ENCODE measurements at places on chromosomes 3 and 15. TPM values are rescaled to one million over a fixed set of nuclear protein-coding genes. Genes with fewer than 3 reads are reported as not detected.

DNA sequence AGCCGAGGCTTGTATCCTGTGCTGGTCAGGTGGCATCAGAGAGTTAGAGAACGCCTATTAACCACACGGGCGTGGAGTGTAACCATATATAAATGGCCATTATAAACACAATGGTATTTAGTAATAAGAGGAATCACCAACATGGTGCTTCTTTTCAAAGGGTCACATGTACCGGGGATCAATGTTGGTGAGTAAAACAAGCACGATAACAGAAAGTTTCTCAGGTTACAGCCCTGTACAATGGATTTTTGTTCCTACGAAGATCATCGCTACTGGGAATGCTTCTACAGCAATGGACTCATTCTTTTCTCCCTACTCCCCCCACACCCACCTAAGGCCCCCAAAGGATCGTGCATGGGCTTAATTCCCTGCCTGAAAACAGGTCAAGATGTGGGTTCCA lies 42.5 kb downstream of the MEIS2 start:
- no peak for DNase-seq

- DNase-seq: no peak
Measured at GRCh38 chr3:127479449-127479848, 111.1 kb downstream of the TPRA1 start.

GRCh38 chr3:107994956-107995715 lies 95.7 kb downstream of the CD47 start:
- no peak for DNase-seq

DNA sequence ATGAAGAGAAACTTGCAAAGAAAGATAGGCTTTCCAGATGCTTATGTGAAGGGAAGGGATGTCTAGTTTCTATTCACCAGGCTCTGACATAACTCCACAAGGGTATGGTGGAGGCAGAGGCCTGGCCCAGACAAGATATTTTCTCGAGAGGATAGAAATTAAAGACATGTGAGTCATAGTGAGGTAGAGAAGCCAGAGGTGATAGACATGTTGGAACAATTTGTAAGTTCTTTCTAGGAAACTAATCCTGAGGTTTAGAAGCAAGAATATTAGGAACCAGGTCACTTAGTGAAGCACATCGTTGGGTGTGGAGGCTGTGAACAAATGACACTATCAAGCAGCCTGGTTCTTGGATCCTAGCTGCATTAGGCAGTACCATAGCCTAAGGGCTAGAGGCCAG lies 176.9 kb downstream of the BBX start:
- no peak for DNase-seq

- DNase-seq: no peak
Measured at GRCh38 chr15:91887921-91888373, 34.4 kb downstream of the SLCO3A1 start.

DNA sequence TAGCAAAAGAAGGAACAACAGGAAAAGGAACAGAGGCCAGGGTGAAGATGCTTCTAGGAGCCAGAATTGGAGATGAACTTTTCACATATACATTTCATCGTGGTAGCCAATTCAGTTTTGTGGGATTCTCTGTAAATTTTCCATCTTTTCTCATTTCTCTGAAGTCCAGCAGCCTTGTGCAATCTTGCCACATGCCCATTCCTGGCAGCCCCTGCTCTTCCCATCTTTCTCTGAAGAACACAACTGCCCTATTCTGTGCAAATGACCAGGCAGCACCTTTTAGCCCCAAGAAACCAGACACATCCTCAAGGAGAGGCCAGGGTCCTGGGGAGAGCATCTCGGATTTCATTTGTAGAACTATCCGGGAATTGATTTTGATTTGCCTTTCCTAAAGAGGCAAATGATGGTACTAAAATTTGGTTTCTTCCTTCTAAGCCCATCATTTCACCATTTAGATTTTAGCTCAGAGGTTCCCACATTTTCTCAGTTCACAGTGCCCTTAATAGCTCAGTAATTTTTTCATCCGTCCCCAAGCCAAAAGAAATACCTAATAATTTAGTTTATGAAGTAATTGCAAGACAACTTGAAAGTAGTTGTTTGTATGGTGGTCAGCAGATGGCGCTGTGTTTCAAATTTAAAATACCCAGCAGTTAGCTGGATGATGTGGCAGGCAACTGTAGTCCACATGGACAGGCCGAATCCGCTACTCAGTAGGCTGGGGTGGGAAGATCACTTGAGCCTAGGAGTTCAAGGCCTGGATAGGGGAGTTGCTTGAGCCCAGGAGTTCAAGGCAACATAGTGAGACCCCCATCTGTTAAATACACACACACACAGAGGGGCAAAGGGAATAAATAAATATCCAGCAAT lies 61.3 kb upstream of the ACKR4 start:
- DNase-seq: peak; percentile 30

GRCh38 chr15:101266034-101266433 lies 11.3 kb downstream of the SELENOS start:
- no peak for DNase-seq

DNA sequence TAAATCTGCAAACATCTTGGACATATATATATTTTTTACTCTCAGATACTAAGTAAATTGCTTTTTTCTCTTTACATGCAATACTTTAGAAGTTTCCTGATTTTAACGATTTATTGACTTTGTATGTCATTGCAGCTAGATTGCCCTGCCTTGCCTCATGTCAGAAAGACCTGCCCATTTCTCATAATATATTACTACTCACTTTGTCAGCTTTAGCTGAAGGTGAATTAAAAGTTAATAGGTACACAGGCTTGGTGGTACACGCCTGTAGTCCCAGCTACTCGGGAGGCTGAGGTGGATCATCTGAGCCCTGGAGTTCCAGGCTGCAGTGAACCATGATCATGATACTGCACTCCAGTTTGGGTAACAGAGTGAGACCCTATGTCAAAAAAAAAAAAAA lies 52.8 kb downstream of the PLS1 start:
- no peak for DNase-seq

DNA sequence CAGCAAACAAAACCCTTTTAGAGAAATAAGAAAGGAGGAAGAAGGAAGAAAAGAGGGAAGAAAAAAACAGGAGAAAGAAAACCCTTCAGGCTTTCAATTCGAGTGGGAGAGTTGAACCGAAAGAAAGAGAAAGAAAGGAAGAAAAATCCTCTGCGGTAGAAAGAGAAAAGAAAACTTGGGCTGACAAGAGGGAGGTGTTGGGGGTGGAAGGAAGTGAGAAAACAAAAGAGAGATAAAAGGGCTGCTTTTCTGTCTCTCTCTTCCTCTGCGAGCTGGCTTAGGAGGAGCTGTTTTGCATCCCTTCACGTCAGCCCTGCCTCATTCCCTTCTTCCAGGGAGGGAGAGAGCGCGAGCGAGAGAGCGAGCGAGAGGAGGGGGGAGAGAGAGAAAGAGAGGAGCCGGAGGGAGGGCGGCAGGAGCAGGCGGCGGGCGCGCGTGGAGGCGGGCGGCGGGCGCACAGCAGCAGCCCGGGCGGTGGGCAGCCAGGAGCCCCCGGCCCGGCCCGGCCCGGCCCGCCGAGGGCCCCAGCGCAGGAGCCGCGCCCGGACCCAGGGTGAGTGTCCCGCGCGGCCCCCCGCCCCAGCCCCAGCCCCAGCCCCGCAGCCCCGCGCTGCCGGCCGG lies at the start of gene ZNF710:
ZNF710 (plus strand) TSS at position 263 of the 621 bp plus-strand sequence. CDS start 65,814 bp downstream, outside the sequence.
- DNase-seq: peak; percentile 46

- no peak for DNase-seq
Measured at GRCh38 chr3:72060447-72061034, 275.6 kb upstream of the PROK2 start.

DNA sequence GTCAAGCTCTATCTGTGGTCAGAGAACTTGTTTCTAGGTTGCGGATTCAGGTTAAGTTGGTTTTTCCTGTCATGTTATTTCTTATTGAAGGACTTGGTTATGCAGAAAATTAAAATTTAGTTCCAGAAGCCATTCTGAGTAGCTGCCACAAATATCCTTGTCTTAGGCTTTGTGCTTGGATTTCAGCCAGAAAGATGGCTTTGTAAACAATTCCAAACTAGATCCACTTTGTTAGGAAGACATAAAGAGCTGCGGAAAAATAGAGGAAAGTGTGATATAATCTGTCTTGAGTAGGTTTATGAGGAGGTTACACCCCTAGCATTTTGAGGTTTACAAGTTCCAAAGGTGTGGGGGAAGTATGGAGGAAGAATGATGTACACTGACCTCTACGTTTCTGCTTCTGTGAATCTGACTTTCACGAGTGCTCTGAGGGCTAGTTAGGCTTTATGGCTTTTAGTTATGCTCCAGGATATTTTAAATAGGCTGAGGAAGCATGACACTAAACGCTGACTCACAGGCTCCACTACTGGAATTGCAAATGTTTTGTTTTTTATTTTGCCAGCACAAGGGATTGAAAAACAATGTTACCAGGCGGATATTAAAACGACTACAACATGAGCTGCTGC lies 46.3 kb upstream of the UTS2B start:
- no peak for DNase-seq

DNA sequence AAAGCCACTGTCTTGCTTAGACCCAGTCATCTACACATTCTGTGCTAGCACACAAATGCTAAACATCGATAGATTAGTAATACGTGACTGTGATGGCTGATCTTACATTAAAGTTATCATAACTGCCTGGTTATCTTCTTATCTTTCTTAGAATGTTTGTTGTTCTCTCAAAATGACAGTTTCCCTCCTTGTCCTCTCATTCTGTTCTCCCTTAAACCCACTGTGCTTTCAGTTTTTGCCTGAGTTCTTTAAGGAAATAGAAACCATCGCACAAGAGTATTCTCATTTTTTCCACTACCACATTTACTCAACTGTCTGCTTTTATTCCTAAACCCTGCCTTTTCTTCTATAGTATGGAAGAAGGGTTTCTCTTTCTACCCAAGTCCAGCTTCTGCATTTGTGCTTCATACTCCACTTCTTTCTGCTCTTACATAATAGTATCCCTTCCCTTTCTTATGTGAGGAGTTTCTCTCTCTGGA lies 17.1 kb downstream of the STX19 start:
- no peak for DNase-seq

- DNase-seq: no peak
Measured at GRCh38 chr3:100879195-100879810, 113.9 kb downstream of the ABI3BP start.

- DNase-seq: no peak
Measured at GRCh38 chr15:39735120-39735717, 47.4 kb downstream of the FSIP1 start.

GRCh38 chr3:148128136-148128535 lies 569.6 kb upstream of the AGTR1 start:
- no peak for DNase-seq

GRCh38 chr3:184656458-184656828 lies 55.4 kb downstream of the MAGEF1 start:
- DNase-seq: no peak

DNA sequence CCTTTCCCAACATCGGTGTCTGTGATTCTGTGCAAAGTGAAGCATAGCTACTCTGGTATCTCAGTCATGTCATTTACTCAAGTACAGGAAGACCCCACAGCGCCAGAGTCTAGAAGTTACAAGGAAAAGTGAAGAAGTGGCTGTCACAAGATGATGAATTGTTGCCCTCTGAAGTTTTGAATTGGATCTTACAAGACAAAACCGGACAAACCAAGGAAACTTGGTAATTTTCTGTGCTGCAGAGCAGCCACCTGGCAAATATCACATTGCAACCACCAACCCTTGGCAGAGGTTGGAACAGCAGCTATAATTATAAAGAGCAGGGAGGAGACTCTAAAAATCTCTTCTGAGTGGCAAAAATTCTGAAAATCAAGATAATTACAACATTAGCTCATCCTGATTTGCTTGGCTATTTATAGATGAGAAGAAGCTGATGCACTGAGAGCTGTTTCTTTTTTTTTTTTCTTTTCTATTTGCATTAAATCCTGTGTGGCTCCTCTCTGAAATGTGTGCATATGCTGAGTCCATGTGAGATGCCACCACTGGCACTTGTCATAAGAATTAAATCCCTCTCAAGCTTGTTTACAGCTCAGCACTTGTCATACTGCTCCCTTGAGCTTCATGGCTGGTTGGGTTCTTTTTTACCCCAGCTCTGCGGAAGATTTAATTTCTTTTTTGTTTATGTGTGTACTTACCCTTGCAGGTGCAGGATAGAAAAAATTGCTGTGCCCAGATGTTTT lies 68.0 kb upstream of the MNS1 start:
- DNase-seq: no peak

DNA sequence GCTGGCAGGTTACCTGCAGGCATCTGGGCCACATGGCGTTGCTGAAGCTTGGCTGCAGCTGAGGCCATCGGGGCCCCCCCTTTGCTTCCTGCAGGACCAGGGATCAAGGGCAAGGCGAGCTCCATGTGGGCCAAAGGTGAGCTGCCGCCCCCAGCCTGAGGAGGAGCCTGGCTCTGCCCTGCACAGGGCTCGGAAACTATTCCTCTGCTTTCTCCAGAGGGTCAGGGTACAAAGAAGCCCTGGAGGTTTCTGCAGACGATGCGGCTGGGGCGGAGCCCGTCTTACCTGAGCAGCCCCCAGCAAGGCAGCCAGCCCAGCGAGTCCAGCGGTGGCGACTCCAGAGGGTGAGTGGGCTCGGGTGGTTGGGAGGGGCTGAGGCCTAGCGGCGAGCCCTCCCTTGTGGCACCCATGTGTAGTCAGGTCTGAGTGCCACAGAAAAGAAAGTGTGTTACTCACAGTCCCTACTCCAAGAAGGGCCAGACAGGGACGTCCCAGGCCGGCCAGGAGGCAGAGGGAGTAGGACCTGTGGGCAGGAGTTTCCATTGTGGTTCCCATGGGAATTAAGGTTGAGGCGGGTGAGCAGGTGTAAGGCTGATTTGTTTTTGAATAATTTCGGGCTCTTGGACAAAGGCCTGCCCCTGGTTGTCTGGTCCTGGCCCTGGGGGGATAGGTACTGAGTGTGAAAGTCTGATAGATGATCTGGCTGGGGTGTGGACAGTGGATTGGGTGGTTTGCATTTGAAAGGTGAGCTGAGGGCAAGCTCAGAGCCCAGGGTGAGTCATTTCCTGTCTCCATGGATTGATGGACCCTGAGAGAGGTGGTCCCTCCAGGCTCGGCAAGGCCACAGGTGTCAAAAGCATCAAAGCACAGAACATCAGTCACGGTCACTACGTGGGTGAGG lies 25.4 kb downstream of the CFAP100 start:
- no peak for DNase-seq

The COL6A5 gene
- total RNA-seq: not detected

The RPP14 gene
- 22.7 TPM for total RNA-seq

The SSUH2 gene
- total RNA-seq: not detected

The SUCNR1 gene
- total RNA-seq: not detected

The SERPINI1 gene
- total RNA-seq: 1.9 TPM

The ERC2 gene
- total RNA-seq: not detected

The GOLGA8Q gene
- not detected for total RNA-seq

The CD80 gene
- total RNA-seq: 16.8 TPM

The TP63 gene
- total RNA-seq: 0.82 TPM

The NANOGP8 gene
- total RNA-seq: not detected

The LRRC49 gene
- 0.46 TPM for total RNA-seq

The CCK gene
- not detected for total RNA-seq

The GDPGP1 gene
- total RNA-seq: 11.6 TPM

The UPK1B gene
- not detected for total RNA-seq

Measured in CD8-positive, alpha-beta memory T cell (primary cell).